ENCODE measurements at places on chromosomes 13 and 19. TPM values are rescaled to one million over a fixed set of nuclear protein-coding genes. Genes with fewer than 3 reads are reported as not detected.

DNA sequence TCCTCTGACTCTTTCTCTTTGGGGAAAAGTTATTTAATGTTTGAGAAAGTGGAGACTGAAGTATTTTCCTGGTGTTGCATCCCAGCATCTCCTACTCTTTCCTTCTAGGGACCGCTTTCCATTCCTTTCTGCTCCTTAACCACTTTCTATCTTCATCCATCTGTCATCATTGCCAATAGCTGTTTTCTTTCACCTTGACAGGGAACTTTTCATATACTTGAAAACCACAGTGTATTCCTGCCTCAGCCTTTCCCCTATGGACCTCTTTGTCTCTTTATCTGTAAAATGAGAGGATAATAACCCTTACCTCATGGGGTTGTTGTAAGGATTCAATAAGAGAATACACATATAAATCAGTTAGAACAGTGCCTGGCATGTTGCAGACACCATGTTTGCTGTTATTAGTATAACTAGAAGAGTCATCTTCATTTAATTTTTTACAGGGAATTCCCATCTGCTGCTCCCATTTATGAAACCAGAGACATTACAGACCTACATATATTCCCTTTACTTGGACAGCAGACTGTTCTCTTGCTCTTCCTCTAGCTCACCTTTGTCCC lies 31.8 kb downstream of the LCP1 start:
- no peak for DNase-seq

DNA sequence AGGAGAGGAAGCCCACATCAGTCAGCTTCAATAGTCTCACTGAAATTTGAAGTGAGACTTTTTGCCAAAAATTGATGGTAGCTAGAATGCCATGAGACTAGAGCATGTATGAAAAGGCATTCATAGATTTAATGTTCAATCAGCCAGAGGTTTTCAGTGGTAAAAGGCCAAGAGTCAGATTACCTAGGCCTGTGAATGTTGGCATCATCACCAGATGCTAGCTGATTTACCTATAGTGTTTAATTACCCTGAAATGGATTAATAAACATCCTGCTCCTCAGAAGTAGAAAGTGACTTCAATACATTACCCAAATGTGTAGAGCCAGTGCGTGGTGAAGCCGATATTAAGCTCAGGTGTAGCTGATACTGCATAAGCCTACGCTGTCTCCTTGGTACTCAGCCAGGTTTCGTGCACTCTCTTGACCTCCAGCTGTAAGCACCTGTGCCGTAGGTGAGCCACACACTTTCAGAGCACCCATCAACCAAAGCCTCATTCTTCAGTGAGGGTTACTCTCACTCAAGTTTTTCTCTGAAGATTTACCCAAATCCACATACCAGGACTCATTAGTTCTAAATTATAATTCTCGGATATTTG lies 1140.3 kb upstream of the SLC10A2 start:
- no peak for DNase-seq

Gene ZNF146
- 70.5 TPM for total RNA-seq

- DNase-seq = no peak
These were observed 2.2 kb downstream of the ZNF175 start for GRCh38 chr19:51573331-51573730.

DNA sequence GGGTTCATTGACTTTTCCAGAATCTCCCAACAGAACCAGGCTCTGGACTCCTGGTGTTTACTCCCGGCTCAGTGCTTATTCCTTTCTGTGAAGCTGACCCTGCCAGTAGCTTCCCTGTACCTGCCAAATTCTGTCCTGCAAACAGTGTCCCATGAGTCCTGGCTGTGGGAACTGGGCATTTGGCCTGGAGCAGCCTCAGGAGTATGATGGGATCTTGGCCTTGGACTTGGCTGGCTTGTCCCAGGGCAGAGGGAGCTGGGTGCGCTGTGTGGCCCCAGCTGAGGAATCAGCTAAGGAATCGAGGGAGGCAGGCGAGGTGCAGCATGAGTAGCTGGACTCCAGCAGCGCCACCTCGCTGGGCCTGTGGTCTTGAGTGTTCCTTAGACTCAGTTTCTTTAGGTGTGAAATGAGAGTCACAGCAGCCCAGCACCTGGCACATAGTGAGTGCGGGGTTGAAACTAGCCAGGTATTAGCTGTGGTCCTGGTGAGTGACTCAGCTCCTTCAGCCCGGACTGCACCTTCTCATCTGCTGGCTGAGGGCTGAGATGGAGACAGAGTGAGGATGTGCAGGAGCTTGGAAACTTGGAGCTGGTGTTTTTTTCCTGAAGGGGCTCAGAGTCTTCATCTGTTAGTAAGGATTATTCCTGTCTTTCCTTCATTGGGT lies 10.4 kb downstream of the CLASRP start:
- DNase-seq = no peak

DNA sequence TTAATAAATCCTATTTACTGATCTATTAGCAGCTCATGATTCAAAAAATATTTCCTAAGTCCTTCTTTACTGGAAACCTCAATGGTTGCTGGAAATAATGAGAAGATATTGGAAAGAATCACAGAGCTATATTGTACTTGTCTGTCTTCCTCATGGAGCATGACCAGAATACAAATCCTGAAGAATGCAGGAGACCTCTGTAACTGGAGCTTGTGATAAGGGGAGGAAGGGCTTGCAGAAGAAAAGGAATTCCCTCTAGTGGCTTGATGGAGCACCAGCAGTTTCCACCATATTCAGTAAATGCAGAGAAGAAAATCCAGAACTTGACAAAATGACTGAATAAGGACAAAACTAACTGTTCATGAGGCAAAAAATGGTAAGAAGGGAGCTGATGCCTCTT lies 1333.1 kb downstream of the EFNB2 start:
- peak; percentile 43 for DNase-seq

Gene CEACAM8
- total RNA-seq = 0.96 TPM

GRCh38 chr13:100443998-100444328 lies 144.6 kb downstream of the GGACT start:
- no peak for DNase-seq

GRCh38 chr13:102703726-102704035 lies 8.8 kb upstream of the METTL21C start:
- DNase-seq = no peak

- DNase-seq = no peak
These were observed 10.1 kb downstream of the PDX1 start for GRCh38 chr13:27929868-27930267.

DNA sequence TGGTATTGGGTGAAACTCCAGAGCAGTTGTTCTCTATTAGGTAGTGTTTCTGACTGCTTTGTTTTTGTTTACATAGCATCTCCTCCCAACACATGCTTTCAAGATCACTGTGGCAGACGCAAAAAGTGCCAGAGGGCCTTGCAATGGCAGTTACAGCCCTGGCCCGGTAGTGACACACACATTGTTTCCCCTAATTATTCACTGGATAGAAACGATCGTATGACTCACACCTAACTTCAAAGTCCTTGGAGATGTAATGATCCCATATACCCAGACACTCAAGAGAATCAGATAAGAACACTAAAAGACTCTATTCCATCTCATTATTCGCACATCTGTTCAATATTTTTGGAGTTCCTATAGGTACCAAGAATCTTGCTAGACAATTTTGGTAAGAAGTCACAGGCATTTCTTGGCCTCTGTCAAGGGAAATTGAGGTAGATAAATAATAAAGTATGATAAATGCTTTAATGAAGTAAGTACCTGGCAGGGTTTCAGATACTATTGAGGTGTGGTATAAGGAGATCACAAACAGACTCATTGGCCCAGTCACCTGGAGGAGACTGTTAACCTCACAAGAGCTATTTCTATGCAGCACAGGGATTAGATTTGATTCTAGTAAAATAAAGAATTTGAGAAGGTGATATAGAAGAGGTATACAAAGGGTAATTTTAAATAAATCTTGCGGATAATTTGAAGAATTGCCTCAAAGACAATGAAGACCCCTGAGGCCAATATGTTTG lies 485.3 kb downstream of the SLITRK6 start:
- DNase-seq = no peak

- DNase-seq = no peak
These were observed 171.2 kb upstream of the UBL3 start for GRCh38 chr13:30021611-30022010.

DNA sequence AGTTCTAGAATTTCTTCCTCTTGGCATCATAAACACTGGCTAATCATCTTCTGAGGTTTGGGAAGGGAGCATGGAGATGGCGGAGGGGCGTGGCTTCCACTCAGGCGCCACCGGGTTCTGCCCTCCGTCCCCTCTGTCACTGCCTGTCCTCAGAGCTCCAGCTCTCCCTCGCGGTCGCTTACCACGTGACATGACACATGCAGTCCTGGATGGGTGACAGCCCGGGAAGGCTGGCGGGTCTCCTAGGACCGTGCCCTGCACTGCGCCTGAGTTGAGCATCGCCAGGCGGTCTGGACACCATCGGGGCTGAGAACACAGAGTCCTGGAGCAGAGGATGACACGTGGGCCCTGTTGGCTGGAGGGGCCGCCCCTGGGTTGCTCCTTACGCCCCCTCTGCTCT lies 123.3 kb downstream of the RAB20 start:
- DNase-seq = no peak

Gene ZNF493
- 49.8 TPM for total RNA-seq

DNA sequence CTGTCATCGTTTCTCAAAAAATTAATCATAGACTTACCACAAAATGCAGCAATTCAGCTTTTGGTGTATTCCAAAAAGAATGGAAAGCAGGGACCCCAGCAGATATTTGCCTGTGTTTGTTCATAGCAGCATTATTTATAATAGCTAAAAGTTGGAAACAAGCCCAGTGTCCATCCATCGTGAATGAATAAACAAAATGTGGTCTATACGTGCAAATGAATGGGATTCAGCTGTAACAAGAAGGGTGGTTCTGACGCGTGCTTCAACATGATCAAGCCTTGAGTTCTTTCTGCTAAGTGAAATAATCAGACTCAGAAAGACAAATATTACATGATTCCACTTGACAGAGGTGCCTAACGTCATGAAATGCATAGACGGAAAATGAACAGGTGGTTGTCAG lies 36.4 kb downstream of the PSG11 start:
- DNase-seq = no peak

DNA sequence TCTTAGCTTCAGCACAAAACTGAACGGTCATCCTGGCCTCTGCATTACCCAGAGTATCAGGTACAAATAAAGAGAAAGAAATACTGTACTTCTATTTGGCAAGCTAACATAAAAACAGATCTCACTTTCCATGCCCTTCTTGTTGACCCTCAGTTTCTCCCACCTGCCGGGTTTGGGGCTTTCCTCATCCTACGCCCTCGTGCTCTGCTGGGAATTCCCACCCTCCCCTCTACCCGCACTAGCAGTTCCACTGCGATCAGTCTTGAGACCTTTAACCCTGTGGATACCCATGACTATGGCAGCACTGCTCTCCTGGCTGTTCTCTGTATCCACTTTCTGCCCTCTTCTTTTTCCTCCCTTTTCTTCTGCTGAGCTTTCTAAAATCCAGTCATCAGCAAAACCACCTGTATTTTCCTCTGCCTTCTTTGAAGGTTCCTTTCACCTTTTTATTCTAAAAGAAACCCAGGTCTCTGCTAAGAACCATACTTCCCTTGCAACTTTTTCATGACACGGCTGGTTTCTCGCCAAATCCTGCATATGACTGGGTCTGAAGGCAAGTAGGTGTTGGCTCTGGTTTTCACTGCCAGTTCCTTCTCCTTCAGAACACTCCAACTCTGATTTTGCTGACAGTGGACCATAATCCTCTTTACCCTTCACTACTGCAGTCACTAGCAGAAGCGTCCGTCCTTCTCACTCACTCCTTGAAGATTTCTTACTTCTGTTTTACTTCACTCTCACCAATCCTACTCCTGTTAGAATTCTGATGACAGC lies 99.4 kb downstream of the MIPEP start:
- peak; percentile 82 for DNase-seq

GRCh38 chr13:87498681-87499080 lies 172.5 kb upstream of the SLITRK5 start:
- DNase-seq = peak; percentile 41

Gene NOP53
- total RNA-seq = 93.2 TPM

Gene MTMR6
- 28.6 TPM for total RNA-seq

DNA sequence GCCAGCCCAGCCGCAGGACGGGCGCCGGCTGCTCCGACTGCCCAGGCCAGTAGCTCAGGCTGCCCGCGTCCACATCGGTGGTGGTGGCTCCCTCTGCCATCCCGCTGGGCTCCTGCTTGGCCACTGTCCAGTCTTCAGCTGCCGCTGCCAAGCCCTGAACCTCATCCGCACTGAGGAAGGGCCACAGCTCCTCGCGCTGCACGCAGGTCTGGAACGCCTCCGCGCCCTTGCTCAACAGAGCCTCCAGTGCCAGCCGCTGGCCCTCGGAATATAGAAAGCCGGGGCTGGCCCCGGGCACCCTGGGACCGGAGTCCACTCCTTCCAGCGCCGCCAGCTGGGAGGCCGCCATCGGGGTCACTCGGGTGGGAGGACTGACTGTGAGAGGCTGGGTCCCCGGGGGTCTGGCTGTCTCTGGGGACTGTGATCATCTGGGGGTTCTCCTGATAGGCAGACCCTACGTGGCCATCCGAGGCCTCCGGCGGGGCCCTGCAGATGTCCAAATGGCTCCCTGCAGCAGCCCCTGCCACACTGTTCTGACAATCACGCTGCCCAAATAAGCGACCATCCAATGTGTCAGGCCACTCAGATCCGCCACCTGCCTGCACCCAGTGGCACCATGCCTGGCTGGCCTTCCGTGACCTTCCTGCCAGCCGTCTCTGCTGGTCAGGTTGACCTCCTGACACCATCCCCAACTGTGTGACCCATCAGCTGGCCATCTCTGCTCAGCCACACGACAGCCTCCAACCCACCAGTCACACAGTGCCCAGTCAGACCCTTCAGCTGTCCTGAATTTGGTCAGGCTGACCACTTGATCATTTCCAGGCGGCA lies 1.6 kb downstream of the FAM83E start:
- DNase-seq = no peak

- no peak for DNase-seq
These were observed 75.2 kb upstream of the C13orf46 start for GRCh38 chr13:114049026-114049425.

Gene LPAR2
- 0.48 TPM for total RNA-seq

DNA sequence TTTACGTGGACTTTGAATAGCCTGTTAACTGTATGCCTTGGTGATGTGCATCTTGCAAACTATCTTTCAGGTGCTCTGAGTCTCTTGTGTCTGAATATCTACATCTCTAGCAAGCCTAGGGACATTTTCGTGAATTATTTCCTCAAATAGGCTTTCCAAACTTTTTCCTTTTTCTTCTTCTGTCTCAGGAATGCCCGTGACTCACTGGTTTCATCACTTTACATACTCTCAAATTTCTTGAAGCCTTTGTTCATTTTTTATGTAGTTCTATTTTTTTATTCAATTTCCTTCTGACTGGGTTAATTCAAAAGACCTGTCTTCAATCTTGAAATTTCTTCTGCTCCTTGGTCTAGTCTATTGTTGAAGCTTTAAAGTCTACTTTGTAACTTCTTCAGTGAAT lies 332.2 kb downstream of the OXGR1 start:
- no peak for DNase-seq

DNA sequence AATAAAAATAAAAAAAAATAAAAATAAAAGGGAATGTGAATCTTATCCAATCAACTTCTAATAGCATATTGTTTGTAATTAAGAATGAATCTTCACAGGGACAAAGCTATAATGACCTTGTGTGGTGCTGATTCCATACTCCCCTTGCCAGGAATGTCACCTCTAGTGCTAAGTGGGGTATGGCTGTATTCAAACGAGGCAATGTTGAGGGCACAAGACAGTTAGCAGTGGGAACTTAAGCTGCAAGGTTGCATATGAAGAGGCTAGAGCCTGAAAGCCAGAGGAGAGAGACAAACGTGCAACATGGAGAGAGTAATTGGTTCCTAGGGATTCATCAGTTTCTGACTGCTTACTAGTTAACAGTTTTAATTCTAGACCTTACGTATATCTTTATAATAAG lies 43.9 kb upstream of the CSNK1A1L start:
- no peak for DNase-seq

- no peak for DNase-seq
These were observed 1.5 kb downstream of the NEK5 start for GRCh38 chr13:52127378-52127777.

Gene IFNL1
- total RNA-seq = not detected

Data from umbilical cord (tissue), 2 donors.